ENCODE measurements at places on chromosomes 13 and 19.
A peak's percentile ranks its signal among the peaks of the same experiment; 100 is the strongest.

DNA sequence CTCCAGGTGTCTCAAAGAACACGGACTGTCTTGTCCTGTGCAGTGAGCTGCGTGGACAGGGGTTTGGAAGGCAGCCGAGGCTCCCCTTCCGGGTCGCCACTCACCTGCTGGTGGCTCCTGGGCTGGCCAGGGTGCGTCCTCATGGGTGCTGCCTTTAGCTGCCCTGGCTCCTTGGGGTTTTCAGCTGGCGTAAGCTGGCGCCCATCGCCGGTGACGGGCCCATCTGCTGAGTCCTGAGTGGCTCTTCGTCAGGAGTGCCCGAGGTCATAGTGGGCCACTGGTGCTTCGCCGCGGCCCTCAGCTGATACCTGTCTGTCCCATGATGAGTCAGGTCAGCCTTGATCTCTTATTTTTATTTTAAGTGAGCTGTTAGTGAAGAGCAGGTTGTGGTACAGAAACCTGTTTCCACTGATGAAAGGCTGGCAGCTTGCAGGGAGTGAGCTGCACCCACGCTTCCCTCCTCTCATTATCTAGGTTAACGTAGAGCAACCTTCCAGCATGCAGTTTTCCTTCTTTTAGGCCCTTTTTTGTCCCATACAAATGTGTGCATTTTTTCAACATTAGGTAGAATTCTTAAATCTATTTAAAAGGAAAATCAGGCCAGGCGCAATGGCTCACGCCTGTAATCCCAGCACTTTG is 18.4 kb downstream of the EPN1 start:
- DNase-seq, result no peak

GRCh38 chr19:44447916-44448674 is at the start of gene ZNF229:
Gene ZNF229 (minus strand): TSS chr19:44448472. CDS start chr19:44442847, 5,625 bp downstream.
- peak; percentile 83 for DNase-seq

GRCh38 chr13:87120476-87120875 is 550.7 kb upstream of the SLITRK5 start:
- DNase-seq, result no peak

DNA sequence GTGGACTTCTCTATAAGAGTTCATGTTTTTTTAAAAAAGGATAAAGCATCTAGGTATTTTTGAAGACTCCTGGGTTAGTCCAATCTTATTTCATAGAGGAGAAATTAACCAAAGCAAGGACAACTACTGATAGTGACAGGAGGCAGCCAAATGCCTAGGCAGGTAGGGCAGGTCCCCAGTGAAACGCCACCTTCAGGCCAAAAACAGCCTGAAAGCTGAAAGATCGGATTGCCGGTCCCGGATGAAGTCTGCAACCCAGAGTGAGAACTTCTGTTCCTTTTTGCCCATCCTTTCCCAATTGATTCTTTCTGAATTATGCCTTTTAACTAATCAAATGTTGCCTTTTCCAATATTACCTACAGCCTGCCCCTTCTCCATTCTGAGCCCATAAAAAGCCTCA is 6.1 kb upstream of the GGACT start:
- no peak for DNase-seq

- DNase-seq, result no peak
Observed at GRCh38 chr13:20073775-20074174, 87.1 kb downstream of the GJA3 start.

GRCh38 chr19:7925171-7925851 is 624 bp downstream of the CTXN1 start:
- DNase-seq, result peak; percentile 83

DNA sequence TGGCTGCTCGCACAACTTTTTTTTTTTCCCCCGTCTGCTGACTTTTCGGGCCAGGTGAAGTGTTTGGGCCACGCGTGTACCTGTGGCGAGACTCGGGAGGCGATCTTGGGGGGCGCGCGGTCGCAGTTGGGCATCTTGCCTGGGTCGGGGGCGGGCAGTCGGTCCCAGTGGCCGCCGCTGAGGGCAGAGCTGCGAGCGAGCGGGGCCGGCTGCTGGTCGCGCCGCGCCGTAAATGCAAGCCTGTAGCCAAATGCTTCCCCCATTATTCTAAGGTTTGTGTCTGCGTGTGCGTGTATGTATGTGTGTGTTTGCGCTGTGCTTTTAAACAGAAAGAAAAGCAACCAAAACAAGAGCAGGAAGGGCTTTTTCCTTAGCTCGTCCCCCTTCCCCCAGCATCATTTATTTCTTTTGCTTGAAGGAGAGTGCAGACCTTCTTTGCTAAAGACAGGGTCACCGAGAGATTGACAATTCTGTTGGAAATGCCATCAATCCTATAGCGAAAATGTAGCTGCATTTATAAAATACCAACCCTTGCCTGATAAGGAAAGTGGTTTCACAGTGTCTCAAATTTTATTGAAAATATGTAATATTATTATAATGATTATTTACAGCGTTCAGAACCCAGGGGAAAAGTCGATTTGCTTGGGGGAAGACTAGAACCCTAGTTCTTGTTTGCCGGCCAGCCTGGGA is 143.2 kb upstream of the ZNF536 start:
- DNase-seq, result no peak

DNA sequence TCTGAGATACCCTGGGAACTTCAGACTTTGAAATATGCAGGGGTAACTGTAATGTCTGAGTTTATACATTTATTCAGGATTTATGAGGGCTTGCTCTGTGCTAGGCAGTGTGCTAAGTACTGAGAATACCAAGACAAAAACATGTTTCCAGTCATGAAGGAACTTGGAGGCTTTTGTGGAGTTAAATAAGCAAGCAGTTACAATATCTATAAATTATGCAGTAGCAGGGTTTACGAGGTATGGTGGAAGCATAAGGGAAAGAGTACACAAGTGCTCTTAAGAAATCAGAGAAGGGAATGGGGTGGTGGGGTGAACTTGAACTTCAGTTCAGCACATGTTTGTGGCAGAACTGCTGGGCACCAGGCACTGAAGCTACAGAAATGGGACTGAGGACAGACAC is 28.0 kb downstream of the MAB21L1 start:
- no peak for DNase-seq

DNA sequence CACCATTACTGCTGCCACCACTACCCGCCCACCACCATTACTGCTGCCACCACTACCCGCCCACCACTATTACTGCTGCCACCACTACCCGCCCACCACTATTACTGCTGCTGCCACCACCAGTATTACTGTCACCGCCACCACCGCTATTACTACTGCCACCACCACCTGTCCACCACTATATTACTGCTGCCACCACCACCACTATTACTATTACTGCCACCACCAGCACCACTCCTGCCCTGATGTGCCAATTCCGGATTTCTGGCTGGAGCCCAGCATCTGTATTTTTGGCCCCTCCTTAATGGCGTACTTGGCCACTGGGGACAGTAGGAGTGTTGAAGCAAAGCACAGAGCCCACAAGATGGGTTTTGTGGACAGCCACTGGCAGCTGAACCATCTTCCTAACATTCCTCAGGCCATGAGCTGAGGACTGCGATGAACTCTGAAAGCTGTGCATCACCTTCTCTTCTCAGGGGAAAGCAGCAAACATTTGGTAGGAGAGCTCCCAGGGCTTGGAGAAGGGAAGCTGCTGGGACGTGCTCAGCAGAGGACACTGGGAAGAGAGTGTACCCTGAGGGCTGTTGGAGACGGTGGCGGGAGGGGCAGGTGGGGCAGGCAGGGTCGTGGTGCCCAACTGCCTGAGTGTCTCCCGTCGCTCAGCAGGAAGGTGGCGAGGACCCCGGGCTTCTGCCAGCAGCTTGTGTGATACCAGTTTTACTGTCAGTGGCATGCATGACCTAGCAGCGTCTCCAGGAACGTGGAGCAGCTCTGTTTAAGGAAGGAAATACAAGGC is 23.0 kb downstream of the CUL4A start:
- DNase-seq, result no peak

- DNase-seq, result no peak
Observed at GRCh38 chr19:13741893-13742292, 22.4 kb upstream of the MRI1 start.

DNA sequence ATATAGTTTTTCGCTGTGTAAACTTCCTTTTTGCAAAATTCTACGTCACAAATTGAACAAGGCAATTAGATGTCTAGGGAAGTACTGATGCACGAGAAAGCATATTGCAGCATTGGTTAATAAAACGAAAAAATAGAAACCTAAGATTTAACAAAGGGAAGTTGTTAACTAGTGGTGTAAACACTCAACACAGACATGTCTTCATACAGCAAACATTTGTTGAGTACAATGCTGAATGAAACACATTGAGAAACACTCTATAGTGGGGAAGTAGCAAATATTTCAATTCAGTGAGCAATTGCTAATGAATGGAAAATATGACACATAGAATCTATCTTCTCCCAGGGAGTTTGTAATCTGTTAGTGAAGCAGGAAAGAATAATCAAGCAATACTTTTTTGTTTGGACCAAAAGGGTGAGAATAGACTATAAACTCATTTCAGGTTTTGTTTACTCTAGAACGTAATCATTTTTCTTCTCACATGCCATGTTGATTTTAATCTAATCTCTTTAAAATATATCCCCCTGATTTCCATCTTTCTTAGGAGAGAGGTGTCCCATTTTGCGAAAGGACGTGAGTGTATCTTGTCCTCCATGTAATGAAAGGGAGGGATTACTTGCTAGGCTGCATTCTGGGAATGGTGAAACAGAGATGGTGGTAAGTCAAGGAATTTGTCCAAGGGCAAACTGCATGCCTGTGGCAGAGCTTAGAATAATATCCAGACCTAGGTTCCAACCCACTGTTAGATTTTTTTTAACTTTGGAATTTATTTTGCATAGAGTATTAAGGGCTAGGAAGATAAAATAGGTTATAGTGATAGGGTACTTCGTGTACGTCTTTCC is 1.7 kb upstream of the ANKRD10 start:
- no peak for DNase-seq

DNA sequence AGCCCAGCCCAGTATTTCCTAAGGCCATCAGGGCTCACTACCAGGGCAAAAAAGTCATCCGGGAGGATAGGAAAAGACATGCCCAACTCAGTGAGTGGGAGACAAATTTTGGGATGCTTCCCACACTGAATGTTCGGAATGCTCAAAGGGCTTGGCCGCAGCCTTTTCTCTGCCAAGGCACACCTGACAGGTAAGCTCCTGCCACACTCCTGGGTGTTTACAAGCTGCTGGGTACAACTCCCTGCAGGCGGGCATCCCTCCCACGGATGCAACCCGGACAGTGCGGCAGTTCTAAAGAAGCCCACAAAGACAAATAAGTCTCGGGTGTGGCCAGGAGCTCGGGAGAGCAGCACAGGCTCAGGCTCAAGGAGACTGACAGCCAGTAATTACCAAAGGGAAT is 28.1 kb downstream of the SLC7A1 start:
- DNase-seq, result no peak
